NCI-H1092 (cell line): ENCODE measurements at places on chromosomes 6 and 20.
A peak's percentile ranks its signal among the peaks of the same experiment; 100 is the strongest.

DNA sequence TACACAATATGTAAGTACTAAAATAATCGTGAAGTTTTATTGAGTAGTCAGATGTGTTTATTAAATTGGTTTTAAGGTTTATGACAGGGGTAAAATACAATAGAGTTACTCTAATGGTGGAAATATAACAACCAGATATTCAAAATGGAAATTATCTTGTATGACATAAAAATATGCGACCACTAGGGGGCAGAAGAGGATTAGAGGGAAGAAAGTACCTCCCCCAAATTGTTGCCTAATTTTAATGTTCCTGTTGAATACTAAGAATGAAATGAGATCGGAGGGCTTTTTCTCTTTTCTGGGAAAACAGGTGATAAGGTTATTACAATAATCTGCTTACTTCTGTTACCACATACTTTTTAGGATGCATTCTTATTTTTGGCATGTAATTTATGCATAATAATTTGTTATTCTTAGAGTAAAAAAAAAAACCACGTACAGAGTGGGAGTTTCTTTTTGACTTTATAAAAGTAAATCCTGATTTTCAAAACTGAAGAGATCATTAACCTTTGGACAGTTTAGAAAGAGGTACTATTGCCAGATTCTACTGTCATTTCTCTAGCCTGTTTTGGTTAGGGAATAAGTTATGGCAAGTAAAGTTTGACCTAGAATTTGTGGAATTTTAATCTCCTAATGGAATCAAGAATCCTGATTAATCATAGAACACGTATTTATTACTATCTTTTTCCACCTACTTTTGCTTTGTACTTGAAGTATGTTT, 159.2 kb downstream of the CD109 start:
- DNase-seq, result peak; percentile 15

- no peak for DNase-seq
These were observed 1.0 kb downstream of the NR2E1 start for GRCh38 chr6:108166664-108167448.

GRCh38 chr6:79188885-79189480, 45.5 kb downstream of the HMGN3 start:
- no peak for DNase-seq

- peak; percentile 5 for DNase-seq
These were observed 300.7 kb downstream of the CLIC5 start for GRCh38 chr6:45714741-45715507.

- no peak for DNase-seq
These were observed 915 bp upstream of the C6orf47 start for GRCh38 chr6:31661262-31662123.

GRCh38 chr20:40309731-40310130, 379.3 kb downstream of the MAFB start:
- DNase-seq, result no peak
